CD4-positive, alpha-beta T cell (primary cell): ENCODE measurements at places on chromosomes 4 and X. TPM values are rescaled to one million over a fixed set of nuclear protein-coding genes. Genes with fewer than 3 reads are reported as not detected.

The COL25A1 gene
- not detected for total RNA-seq

The IQCM gene
- total RNA-seq, result not detected

DNA sequence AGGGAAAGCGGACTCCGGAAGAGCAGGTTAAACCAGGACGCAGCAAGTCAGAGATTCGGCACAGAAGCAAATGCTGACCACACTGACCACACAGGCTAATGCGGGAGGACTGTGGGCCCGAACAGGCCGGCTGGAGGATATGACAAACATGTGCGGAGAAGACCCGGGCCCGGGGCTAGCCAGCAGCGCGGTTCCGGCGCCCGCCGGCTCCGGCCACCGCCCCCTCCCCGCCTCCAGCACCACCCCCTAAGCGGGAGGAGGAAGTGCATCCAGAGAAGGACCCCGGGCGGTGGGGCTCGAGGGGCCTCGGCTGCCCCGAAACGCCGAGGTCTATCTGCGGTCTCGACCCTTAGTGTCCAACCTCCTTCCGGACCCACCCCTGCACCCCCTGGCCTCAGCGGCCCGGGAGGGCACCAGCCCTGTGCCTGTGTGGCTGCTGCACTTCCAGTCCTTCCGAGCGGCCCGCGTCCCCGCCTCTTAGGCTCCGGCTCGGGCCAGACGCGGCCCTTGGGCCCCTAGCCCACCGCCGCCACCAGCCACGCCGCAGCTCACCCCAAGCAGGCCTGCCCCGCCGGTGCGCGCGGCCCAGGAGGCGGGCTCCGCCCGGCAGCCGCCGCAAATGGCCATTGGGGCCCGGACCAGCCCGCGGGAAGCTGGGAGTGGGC, 2.1 kb downstream of the ELOVL6 start:
- DNase-seq, result peak; percentile 2

DNA sequence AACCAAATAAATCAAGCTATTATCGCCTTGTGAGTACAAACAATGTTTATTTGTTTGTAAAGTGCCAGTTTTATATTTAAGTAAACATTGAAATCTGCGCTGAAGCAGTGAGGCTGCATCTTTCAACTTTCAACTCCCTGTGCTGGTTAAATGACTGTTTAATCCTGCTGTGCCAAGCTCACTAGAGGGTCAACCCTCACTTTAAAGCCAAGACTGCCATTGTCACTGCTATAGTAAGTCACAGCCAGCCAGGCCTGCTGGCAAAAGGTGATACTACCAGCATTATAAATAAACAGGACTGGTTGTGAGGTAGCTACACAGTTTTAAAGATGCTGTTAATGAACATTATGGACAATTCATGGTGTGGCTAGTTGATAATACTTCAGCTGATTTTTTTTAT, 34.6 kb downstream of the EFHC2 start:
- DNase-seq, result no peak

DNA sequence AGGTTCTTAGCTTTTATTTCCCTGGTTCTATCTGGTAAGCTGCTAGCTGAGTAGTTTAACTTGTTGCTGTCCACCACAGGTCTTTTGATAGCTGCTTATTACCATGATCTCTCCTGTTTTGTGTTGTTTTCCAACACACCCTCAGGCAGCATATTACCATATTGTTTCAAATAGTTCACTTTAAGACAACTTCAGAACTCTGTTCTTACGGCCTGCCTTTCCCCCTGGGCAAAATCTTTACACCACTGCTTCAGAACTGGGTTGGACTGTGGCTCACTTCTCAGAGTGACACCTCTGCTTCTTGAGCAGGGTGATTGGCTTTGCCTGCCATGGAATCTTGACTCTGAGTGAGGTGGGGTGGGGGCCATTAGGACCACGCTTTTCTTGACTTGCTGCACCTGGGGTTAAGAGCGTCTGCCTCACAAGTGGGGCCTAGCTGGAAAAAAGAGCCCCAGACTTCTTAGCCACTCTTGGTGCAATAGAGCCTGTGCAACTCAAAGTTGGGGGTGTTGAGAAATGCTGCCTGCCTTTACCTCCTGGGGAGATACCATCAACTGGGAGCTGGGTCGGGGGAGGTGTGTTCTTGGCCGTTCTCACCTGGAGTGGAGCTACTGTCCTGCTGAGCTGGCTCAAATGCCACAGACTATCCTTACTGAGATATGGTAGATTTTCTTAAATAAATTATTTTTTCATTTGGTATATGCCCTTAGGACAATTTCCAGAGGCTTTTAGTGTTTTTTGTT, 23.4 kb downstream of the USP9X start:
- DNase-seq, result no peak

- peak; percentile 7 for DNase-seq
These were observed 101.4 kb upstream of the RAB40AL start for GRCh38 chrX:102835504-102836146.
